ENCODE measurements at places on chromosomes 3 and 15. TPM values are rescaled to one million over a fixed set of nuclear protein-coding genes. Genes with fewer than 3 reads are reported as not detected.

The ANXA2 gene
- total RNA-seq: 610 TPM

The ROBO2 gene
- 0.20 TPM for total RNA-seq

The SLC12A8 gene
- total RNA-seq: 6.2 TPM

- no peak for DNase-seq
Measured at GRCh38 chr3:37739579-37740290, 121.9 kb upstream of the CTDSPL start.

- no peak for DNase-seq
Measured at GRCh38 chr3:155365178-155365783, 71.8 kb upstream of the STRIT1 start.

- no peak for DNase-seq
Measured at GRCh38 chr3:5186089-5186857, 1.2 kb upstream of the EDEM1 start.

DNA sequence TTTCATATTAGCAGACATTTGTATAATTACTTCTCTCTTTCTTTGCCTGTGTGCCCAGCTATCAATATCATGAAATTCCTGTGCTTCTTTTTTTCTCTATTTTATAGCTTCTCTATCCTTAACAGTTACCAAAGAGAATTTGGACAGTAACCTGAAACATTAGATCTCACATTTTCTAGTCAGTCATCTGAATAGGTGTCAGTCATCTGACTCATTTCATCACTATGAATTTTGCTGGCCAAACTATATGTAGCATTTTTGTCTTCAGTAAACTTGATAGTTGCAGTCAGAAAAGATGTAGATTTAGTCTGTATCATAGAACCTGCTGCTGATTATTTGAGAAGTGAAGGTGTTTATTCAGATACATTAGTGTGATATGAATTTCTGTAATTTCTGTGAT is 52.6 kb downstream of the HMG20A start:
- DNase-seq: no peak

- DNase-seq: no peak
Measured at GRCh38 chr3:46876313-46877300, 914 bp upstream of the PTH1R start.

DNA sequence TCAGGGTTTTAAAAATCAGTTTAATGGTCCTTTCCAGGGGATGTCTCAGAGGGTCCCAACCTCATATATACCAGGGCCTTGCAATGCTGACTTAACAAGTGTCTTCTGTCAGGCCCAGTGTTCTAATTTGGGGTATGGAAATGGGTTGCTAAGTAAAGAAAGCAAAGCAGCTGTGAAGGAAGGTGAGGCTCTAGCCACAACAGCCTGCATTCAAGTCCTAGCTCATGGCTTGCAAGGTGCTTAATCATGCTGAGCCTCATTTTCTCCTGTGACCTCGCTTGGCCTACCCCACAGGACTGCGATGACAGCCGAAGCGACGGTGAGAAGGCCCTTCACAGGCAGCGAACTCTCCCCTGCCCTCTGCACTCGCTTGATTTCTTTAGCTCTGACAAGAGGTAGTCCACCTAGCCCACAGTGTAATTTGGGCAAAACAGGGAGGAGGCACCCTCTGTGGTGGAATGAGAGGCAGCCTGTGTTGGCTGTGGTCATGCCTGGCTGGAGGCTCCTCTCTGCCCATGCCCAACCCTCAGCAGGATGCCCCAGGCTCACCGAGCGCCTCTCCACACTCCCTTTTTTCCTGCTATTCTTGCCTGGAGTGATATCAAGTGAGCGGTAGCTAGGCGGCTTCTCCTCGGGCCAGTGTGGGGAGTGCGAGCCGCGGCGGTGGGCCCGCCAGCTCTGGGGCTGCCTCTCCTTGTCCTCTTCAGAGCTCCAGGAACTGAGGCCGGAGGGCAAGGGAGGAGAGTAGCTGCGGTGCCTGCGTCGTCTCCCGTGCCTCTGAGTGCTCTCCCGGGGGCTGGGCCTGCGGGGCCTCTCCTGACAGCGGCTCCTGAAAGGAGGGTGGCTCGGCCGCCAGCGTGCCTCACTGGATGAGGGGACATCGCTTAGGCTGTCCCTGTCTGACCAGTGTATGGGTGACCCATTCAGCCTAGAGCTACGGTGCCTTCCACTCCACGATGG is 29.2 kb downstream of the ILDR1 start:
- no peak for DNase-seq

DNA sequence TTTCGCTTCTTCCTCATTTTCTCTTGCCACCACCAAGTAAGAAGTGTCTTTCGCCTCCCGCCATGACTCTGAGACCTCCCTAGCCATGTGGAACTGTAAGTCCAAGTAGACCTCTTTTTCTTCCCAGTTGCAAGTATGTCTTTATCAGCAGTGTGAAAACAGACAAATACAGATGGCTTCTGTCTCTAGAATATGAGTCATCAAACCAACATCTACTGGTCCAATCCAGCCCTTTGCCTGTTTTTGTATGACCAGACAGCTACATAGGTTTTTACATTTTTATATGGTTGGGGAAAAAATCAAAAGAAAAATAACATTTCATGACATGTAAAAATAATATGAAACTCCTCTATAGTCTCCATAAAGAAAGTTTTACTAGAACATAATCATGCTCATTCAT is 118.7 kb upstream of the PTPRG start:
- no peak for DNase-seq

GRCh38 chr15:80568298-80568697 is 126.8 kb upstream of the ABHD17C start:
- DNase-seq: no peak

- no peak for DNase-seq
Measured at GRCh38 chr3:139227165-139227564, 116.7 kb upstream of the MRPS22 start.
